ENCODE measurements at places on chromosomes 13 and 19. TPM values are rescaled to one million over a fixed set of nuclear protein-coding genes. Genes with fewer than 3 reads are reported as not detected.

The ZNF345 gene
- 3.2 TPM for total RNA-seq

The SLC25A41 gene
- total RNA-seq: 0.17 TPM

The GRK1 gene
- not detected for total RNA-seq

The FARSA gene
- 27.2 TPM for total RNA-seq

The MEF2B gene
- total RNA-seq: 0.34 TPM

The RASIP1 gene
- total RNA-seq: 1.4 TPM

The ZNF234 gene
- total RNA-seq: 11.2 TPM

The OBI1 gene
- total RNA-seq: 11.7 TPM

The FLT3LG gene
- 4.9 TPM for total RNA-seq

The FGF22 gene
- 0.16 TPM for total RNA-seq

The ZNF565 gene
- 5.4 TPM for total RNA-seq

The LGI4 gene
- 0.52 TPM for total RNA-seq

The CGB7 gene
- 0.17 TPM for total RNA-seq

The ZNF560 gene
- total RNA-seq: 1.2 TPM

The DLEU7 gene
- total RNA-seq: not detected

The CCDC124 gene
- 41.1 TPM for total RNA-seq

The NRTN gene
- under 0.01 TPM for total RNA-seq

The COMP gene
- 1.3 TPM for total RNA-seq

The ZNF667 gene
- total RNA-seq: 5.4 TPM

The ZSCAN4 gene
- not detected for total RNA-seq

The MVB12A gene
- total RNA-seq: 21.3 TPM

The HRC gene
- total RNA-seq: 0.09 TPM

The CBARP gene
- 0.86 TPM for total RNA-seq

The NLRP5 gene
- not detected for total RNA-seq

The IGSF23 gene
- not detected for total RNA-seq

The ZIC5 gene
- total RNA-seq: under 0.01 TPM

The ZNF730 gene
- total RNA-seq: 0.52 TPM

The CFD gene
- total RNA-seq: 362 TPM

The NKG7 gene
- total RNA-seq: not detected

The OVOL3 gene
- not detected for total RNA-seq

The CCDC122 gene
- total RNA-seq: 2.1 TPM

The ETV2 gene
- total RNA-seq: 0.17 TPM

The PSG3 gene
- not detected for total RNA-seq

The AP2S1 gene
- total RNA-seq: 155 TPM

The ZNF439 gene
- 5.0 TPM for total RNA-seq

The LINGO3 gene
- not detected for total RNA-seq

The ZNF506 gene
- total RNA-seq: 9.3 TPM

The ZNF418 gene
- total RNA-seq: 9.1 TPM

The FBN3 gene
- total RNA-seq: not detected

The SLC7A10 gene
- total RNA-seq: not detected

The CD79A gene
- total RNA-seq: not detected

The CEACAM16 gene
- not detected for total RNA-seq

All from bronchial smooth muscle cell (primary cell).